GM12865 (cell line): ENCODE measurements at places on chromosomes 7 and 10.
A peak's percentile ranks its signal among the peaks of the same experiment; 100 is the strongest.

DNA sequence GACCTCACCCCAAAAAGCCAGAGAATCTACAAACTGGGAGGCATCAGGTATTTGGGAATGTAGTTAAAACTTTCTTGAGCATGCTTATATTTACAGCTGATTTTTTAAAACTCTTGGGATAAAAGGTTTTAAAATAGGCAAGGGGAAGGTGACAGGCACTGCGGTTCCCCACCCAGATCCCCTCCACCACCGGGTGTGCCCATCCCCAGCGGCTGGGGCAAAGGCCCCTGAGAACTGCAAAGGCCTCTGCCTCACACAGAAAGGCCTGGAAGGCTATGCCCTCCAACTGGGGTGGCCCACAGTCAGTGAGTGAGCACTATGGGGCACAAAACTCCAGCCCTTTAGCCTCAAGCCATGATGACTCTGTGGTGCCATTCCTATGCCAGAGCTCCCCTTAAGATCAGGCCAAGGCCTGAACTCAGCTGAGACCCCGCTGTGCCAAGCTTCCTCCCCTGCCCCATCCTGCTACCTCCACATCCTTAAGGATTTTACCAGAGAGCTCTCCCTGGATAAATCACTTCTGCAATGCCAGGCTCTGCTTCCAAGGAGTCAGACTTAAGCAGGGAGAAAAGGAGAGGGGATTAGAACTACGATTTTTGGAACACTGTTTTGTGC lies 299.1 kb downstream of the GRID1 start:
- DNase-seq = no peak

GRCh38 chr7:105635197-105635596 lies 53.9 kb upstream of the EFCAB10 start:
- DNase-seq = no peak

GRCh38 chr7:146665023-146665422 lies 548.4 kb downstream of the CNTNAP2 start:
- DNase-seq = no peak

DNA sequence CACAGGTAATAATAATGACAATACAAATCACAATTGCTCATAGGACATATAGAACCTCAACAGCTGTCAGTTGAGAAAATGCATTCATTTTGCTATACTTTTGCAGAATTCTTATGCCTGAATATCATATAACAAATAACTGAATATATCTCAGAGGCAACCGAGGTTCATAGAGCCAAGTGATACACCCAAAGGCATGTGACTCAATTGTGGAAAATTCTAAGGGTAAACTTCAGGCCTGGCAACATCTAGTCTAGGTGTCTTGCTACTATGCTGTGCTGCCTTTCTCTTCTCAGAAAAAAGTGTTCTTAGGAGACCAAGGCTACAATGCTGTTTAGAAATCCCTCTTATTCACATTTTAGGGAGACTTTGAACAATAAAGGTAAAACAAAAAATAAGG lies 270.7 kb downstream of the BAMBI start:
- DNase-seq = no peak

DNA sequence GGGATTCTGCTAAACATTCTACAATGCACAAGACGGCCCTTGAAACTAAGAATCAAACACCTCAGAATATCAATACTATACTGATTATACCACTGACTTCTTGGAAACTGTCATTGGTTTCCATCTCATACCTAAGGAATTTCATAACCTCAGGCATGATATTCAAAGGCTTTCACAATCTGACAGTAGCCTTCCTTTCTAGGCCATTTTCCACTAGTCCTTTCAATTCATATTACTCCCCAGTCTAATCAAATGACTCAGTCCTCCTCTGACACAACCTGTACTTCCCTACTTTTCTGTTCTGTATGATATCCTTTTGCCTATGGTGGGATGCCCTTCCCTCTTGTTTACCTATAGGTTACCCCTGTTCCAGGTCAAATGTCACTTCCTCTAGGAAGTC lies 48.3 kb downstream of the CSTF2T start:
- DNase-seq = no peak

DNA sequence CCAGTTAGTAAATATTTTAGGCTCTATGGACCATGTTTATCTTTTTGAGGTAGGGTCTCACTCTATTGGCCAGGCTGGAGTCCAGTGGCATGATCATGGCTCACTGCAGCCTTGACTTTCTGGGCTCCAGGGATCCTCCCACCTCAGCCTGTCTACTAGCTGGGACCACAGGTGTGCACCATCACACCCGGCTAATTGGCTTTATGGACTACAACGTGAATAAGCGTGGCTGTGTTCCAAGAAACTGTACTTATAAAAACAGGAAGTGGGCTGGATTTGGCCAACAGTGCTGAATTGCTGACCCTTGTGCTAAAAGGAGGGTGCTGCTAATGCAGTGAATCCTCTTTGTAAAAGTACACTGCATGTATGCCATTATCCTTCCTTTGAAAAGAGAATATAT lies 111.7 kb upstream of the CDK13 start:
- DNase-seq = peak; percentile 18

DNA sequence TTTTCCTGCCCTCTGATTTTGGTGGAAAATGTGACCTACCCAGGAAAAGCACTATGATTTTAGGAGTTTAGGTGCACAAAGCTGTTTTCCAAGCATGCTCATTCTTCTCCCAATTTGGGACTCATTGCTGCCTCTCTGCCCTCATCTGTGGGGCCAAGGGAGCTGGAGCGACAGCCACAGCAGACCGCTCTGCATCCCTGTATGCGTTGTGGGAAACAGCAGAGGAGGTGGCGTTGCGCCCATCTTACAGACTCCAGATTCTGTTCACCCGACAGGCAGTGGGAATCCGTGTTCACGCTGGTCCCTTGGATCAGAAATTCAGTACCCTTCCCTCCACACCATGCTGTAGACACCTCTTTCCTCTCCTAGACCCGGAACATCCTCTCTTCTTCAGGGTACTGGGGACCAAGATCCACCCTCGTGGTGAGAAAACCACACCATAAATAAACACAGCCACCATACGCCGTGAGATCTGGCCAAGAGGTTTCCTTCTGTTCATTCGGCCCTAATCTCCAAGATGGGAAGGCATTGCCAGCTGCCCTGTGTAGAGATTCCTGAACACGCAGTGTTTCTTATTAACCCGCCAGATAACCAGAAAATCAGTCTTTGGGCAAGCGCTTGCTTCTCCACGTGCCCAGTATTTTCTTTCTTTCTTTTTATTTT lies 87.9 kb downstream of the CUX1 start:
- no peak for DNase-seq

GRCh38 chr10:32050177-32050576 lies 6.0 kb downstream of the KIF5B start:
- DNase-seq = no peak

DNA sequence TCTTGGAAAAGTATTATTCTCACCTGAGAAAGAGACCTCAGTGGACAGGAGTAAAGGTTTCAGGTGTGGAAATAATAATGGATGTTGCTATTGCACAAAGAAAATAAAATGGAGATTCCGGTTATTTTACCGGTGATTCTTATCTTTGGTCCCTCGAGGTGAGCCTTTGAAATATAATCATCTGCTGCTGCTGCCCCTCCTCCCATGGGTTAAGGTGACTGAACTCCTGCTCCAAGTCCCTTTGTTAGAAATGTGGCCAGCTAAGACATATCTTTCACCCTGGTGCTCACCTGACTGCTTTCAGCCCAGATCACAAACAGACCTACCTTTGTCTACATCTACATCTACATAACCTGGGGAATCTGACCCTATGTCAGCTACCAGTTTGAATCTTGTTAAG lies 5.7 kb downstream of the CUBN start:
- DNase-seq = no peak

- peak; percentile 29 for DNase-seq
These were observed 33.1 kb upstream of the GALNT11 start for GRCh38 chr7:151992375-151992774.

DNA sequence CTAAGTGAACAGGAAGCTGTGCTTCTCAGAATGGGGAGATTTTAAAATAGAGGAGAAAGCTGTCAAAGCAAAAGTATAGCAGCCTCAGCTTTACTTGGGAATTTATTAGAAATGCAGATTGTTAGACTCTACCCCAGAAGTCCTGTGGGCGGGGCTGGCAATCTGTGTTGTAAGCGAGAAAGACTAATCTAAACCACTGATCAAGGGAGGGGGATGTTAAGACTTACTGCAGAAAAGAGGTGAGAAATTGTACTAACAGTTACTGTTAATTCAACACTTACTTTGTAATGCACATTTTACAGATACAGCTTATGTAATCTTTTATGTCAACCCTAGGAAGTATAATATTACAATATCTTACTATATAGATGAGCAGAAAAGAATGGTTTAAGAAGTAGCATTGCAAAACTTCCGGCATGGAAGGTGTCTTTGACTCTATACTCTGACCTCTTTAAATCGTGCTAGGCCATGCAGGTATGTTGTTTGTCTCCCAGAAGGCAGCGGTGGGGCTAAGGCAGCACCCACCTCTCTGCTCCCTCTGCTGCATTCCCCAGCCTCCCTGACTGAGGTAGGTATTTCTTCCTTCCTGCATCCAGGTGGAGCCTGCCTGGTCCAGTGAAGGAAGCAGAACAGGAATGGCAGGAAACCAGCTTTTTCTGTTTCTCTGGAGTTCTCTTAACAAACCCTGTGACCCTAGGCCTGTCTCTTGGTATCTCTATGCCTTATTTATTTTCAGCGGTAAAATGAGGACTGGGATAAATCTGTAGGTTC lies 462.2 kb downstream of the AUTS2 start:
- DNase-seq = no peak

DNA sequence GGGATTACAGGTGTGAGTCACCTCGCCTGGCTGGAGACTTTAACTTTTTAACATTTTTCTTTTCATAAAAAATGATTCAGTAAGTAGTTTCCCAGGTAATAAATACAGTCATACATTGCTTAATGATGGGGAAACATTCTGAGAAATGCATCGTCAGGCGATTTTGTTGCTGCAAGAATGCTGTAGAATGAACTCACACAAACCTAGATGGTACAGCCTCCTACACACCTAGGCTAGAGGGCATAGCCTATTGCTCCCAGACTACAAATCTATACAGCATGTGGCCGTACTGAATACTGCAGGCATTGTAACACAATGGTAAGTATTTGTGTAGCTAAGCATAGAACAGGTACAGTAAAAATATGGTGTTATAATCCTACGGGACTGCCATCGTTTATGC lies 108.5 kb upstream of the SFMBT2 start:
- no peak for DNase-seq

DNA sequence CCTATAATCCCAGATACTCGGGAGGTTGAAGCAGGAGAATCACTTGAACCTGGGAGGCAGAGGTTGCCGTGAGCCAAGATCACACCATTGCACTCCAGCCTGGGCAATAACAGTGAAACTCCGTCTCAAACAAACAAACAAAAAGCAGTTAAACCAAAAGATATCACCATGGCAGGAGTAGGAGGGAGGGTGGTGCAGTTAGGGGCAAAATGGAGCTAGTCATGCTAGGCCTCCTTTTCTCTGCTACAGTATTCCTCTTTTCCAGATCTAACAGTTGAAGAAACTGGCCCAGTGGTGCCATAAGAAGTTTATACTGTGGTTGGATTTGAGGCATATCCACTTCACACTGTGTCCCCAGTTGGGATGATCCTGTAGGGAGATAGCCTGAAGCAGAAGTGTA lies 261.6 kb downstream of the SKIDA1 start:
- no peak for DNase-seq

DNA sequence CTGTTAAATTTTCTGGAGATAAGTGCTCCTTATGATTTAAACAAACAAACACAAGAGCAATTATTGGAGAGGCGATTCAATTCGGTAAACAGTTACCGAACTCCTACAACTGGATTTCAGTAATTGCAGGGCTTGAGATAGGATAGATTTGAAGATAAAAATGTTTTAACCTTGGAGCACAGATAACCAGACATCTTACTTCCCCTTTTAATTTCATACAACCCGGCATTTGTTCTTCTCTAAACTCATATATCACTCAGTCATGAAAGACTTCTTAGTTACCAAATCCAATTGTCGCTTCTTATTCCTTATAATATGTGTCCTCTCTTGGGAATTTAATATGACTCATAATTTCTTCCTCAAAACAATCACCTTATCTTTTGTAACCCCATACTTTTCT lies 235.9 kb upstream of the CSTF2T start:
- no peak for DNase-seq

- no peak for DNase-seq
These were observed 17.3 kb downstream of the ZNF777 start for GRCh38 chr7:149443523-149443922.

GRCh38 chr7:4856336-4857057 lies 5.3 kb downstream of the PAPOLB start:
- DNase-seq = no peak

DNA sequence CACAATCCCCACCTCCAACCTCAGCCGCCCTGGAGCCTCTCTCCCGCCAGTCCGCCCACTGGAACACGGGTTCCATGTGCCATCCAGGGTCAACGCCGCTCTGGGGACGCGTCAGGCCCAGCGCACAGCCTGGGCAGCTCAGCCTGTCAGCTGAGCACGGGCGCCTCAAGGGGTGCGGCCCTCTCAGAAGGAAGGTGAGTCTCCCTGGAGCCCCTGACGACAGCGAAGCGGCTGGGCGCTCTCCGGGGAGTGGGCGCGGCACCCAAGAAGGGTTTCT lies 1.2 kb upstream of the SLC18A3 start:
- DNase-seq = no peak

- DNase-seq = no peak
These were observed 169.6 kb upstream of the PDE1C start for GRCh38 chr7:32239764-32240163.

- DNase-seq = no peak
These were observed 77.6 kb downstream of the KCNMA1 start for GRCh38 chr10:77560052-77560451.

DNA sequence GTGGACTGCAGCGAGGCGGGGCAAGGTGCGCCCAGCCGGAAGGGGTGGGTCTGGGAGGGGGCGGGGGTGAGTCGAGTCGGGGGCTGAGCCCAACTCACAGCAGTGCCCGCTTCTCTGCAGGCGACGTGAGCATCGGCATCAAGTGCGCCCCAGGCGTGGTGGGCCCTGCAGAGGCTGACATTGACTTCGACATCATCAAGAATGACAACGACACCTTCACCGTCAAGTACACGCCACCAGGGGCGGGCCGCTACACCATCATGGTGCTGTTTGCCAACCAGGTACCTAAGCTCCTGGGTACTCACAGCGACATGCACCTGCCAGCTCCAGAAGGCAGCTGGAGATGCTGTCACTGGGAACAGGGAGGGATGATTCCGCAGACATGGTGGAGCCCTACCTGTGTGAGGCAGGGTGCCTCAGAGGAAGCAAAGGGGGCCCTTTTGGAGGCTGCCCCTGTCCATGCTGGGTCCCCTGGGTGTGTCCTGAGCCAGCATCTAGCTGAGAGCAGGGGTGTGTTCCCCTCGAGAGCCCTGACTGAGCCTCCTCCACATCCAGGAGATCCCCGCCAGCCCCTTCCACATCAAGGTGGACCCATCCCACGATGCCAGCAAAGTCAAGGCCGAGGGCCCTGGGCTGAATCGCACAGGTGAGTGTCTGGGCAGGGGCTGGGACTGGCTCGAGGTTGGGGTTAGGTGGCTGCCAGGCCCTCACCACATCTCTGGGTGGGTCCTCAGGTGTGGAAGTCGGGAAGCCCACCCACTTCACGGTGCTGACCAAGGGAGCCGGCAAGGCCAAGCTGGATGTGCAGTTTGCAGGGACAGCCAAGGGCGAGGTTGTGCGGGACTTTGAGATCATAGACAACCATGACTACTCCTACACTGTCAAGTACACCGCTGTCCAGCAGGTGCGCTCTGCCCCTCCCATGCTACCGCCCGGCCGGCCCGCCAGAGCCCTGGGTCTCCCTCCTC lies 12.8 kb downstream of the FLNC start:
- DNase-seq = no peak
